Renal cortex interstitium (tissue), 15 donors: ENCODE measurements at places on chromosomes 12 and 14. TPM values are rescaled to one million over a fixed set of nuclear protein-coding genes. Genes with fewer than 3 reads are reported as not detected.
A peak's percentile ranks its signal among the peaks of the same experiment; 100 is the strongest.

EML1 gene
- 37.2 TPM for polyA plus RNA-seq

OTOGL gene
- 0.59 TPM for polyA plus RNA-seq

HRK gene
- polyA plus RNA-seq = 0.74 TPM

SOAT2 gene
- polyA plus RNA-seq = 2.0 TPM

PGF gene
- polyA plus RNA-seq = 8.2 TPM

DNA sequence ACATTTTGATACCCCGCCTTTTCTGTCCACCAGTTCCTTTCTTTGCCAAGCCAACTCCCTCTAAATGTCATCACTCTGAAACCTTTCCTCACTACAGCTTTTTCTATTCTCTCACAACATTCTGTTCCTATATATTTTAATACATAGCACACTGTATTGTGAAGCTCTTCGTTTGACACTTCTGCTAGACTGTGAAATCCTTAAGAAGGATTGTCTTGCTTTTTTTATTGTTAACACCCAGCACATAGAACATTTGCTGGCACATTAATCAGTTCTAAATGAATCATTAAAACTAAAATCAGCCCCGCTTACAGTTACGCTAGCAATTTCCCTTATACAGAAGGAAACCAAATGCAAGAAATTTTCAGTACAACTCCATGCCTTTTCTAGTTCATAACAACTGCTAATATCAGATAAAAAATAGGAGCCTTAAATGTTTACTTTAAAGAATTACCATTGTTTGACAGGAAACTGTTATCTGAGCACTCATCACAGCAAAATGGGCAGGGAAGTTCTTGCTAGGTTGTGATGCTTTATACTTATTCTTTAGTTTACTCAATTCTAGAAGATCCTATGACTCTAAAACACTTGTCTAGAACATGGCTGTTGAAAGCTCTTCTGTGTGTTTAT is 93.5 kb downstream of the PPP1R12A start:
- no peak for DNase-seq

- DNase-seq = no peak
Observed at GRCh38 chr12:56267443-56268071, 815 bp downstream of the COQ10A start.

DNA sequence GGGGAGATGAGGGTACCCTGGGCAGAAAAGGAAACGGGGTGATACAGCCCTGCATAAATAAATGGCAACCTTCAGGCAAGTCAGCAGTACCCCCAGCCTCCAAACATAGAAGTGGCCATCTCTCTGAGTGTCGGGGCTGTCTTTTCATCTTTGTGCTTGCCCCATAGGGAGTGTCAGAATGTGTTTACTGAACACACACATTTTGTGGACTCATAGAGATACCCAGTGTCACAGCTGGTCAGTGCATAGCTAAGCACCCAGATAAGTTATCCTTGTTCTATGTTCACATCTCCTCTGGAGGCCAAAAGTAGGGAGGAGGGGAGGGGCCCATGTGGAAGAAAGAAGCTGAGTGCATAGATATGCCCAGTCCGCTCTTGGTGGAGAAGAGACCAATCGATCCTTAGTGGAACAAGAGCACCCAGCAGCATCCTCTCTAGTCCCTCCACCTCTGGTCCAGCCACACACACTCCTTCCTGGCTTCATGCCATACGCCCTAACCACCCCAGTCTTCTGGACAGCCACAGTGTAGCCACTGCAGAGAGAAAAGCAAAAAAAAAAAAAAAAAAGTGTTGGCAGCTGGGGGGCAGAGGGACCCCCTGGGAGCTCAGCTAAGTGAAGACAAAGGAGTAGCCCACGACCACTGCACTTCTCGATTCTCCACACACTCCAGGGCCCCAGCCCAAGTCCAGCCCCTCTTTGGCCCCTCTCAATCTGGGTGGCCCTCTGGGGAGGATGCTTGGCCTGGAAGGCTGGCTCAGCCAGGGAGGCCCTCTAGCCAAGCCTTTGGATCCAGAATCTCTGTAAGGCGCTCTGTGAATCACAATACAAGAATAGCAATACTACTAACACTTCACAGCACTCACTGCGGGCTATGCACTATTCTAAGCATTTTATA is 2.6 kb downstream of the ITGA7 start:
- DNase-seq = no peak

DNA sequence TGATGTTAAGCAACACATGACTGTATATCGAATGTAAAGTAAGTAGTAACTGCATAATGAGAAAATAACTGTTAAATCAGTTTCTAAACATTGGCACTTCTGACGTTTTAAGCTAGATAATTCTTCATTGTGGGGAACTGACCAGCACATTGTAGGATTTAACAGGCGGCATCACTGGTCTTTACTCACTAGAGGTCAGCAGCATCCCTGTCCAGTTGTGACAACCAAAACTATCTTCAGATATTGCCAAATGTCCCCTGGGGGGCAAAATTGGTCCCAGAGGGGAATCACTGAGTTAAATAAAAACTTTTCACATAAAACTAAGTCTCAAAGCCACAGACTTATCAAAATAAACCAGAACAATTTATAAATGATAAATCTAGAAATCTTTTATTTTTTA is 65.3 kb downstream of the BLTP3B start:
- no peak for DNase-seq

GRCh38 chr12:129053232-129053631 is 200.0 kb downstream of the GLT1D1 start:
- DNase-seq = no peak

GRCh38 chr12:13950502-13950901 is 30.9 kb downstream of the GRIN2B start:
- no peak for DNase-seq

- DNase-seq = no peak
Observed at GRCh38 chr14:33039311-33039710, 100.6 kb downstream of the NPAS3 start.

DNA sequence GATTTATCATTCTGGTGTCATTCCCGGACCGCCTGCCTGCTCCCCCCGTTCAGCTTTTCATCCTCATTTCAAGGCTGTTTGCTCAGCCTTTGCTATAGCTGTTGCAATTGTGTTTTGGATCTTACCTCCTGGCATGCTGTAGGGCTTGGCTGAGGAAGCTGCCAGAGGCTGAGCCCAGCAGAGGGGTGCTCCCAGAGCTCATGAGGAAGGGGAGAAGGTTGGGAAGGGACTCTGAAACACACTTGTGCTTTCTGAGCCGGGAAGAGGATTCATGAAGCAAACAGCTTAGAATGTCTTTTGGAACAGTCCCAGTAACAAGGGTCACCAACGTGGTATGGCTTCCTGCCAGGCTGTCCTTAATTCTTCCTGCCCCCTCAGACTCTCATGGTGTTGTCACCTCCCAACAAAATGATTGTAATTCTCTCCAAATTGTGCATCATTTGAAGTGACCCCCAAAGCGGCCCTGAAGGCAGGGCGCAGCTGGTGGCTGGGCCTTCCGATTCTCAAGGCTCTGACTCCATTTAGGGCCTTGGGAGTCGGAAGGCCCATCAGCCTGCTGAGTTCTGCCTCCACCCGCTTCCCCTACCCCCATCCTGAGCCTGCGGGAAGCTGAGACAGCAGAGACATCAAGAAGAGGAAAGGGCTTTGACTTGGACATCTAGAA is 111.9 kb upstream of the ARHGAP5 start:
- no peak for DNase-seq

DNA sequence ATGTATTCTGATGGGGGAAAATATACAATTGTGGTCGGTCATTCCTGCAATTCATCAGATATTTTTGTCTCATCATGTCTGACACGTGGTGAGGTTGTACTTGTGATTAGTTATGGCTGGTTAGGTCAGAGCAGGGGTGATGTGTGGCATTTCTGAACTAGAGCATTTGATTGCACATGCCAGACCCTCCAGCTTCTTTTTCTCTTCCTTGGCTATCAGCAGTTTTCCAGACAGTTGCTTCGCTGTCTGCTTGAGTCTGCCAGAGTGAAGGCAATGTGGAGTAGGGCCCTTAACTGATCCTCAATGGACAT is 25.9 kb downstream of the TMEM117 start:
- no peak for DNase-seq

DNA sequence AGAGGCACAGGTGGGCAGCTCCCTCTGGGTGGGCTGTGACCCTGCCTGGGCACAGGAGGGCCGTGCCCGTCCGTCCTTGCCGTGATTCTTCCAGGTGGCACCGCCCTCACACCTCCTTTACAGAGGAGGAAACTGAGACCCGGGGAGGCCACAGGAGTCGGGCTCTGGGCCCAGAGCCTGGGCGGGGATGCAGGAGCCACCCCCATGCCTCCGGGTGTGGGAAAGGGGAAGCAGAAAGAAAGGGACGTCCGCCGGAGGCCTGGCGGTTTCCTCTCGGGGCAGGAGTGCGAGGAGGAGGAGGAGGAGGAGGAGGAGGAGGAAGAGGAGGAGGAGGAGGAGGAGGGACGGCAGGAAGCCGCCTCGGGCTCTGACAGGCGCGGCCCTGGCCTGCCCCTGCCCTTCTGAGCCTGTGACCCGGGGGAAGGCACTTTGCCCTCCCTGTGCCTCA is 23.0 kb downstream of the SH2B3 start:
- no peak for DNase-seq

DNA sequence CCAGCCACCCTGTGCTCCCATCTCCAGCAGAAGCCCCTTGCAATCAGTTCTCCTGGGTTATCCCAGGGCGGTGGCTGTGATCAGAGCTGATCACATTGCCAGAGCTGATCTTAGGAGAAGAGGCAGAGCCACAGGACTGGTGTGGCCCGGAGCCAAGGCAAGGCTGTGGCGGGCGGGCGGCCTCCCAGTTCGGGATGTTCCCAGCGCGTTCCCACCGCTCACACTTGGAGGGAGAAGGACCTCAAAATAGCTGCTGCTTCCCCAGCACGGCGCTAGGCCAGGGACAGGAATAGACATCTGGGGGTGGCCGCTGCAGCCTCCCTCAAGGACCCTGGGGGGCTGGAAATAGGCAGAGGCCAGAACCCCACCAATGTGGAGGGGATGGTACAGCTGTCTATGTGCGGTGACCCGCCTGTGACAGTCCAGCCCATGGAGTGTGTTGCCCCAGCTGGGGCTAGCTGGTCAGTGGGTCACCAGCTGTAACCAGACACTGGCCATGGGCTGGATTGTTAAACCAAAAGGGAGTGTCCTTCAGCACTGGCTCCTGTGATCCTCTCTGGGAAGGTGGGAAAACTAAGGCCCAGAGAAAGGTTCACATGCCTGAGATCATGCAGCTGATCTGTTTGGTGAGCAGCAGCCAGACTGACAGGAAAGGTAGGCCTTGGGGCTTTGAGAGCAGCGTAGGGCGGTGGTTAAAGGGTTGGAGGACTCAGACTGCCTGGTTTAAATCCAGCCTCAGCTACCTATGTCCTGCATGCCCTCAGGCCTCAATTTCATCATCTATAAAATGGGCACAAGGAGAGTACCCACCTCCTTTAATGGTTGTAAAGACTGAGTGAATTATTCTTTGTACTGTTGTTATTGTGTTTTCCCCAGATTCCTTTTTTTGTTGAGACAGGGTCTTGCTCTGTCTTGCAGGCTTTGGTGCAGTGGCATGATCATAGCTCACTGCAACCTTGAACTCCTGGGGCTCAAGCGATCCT is 8.0 kb upstream of the POP5 start:
- no peak for DNase-seq

- no peak for DNase-seq
Observed at GRCh38 chr14:104066719-104067295, 18.7 kb upstream of the ASPG start.

DNA sequence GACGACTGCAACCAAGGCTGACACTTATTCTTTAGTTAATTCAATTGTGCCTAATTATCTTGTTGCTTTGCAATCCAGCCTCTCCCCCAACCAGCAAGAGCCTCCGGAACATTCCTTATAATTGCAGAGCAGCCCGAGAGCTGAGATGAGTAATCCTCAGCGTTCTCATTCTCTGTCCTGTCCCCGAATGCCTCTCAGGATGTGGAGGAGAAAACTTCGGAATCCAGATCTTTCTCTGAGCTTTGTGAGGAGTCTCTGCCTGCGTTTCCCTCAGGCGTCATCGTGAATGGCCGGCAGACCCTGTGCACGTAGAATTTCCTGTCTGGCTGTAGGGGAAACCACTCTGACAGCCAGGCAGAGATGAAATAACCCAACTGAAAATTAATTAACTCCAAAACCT is 160.5 kb upstream of the DIO3 start:
- peak; percentile 21 for DNase-seq

DNA sequence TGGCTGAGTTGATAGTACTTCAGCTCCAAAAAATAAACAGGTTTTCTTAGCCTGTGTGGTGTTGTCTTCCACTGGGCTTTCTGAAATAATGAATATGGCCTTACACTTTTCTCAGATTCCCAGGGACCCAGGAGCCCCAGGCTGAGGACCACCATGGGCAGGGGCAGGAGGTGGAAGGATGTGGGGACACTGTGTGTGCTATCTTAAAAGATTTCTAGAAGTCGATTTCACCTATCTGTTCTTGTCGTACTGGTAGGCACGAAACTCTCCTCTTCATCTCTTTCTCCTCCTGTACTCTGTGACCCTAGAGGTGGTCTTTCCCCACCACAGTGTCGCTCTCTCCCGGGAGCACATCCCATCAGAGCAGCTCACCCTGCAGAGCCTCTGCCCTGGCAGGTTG is 107.7 kb upstream of the FKBP4 start:
- no peak for DNase-seq

- peak; percentile 46 for DNase-seq
Observed at GRCh38 chr12:2691006-2691344, 103.8 kb upstream of the FKBP4 start.

GRCh38 chr14:26398616-26399015 is 199.2 kb downstream of the NOVA1 start:
- no peak for DNase-seq

GRCh38 chr14:79552778-79553177 is 658.5 kb downstream of the DIO2 start:
- no peak for DNase-seq

DNA sequence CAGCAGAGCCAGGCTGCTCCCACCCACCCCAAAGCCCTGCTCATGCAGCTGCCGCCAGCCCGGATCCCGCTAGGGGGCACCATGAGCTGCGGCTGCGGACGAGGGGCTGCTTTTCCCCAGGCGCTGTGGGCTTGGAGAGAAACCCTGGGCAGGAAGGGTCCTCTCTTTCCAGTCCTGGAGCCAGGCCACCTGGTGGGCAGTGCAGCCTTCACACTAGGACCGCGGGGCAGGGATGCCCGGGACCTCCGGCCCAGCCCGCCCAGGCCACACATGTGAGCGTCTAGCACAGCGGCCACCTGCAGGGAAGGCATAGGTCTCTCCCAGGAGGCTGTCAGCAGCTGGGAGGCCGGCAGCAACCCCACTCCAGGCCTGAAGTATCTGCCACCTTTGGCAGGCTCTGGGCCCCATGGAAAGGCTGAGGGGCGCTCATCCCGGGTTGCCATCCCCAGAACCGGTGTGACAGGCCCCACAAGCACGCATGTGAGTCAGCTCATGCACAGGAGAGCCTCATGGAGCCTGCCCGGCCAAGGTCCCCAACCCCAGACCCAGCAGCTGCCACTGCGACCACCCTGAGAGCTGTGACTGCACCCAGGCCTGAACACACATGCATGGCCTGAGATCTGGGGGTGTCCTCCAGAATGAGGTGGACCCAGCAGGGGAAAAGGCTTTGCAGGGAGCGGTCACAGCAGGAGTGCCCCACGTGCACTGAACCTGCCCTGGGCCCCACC is 280.0 kb upstream of the RTL1 start:
- DNase-seq = peak; percentile 54

- no peak for DNase-seq
Observed at GRCh38 chr12:3389986-3390385, 101.0 kb upstream of the PRMT8 start.
